ENCODE measurements at places on chromosomes 1 and 21.

DNA sequence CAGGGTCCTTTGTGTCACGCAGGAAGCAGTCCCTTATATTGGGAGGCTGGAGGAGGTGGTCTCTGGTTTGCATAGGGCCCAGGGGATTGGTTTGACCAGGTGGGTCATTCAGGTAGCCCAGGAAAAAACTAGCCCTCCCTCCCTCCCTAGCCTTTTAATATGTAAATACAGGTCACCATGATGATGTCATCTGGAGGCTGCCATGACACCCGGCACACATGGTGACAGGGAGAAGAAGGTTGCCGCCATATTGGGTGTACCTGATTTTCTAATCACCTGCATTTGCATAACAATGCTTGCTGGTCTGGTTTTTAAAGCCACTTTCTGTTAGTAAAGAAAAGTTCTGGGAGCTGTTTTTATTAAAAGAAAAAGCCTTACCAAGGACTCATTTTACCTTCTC lies 791.0 kb upstream of the ADGRL4 start:
- DNase-seq, result no peak

- DNase-seq, result no peak
These were observed 151.6 kb downstream of the TOMM20 start for GRCh38 chr1:234976861-234977680.

DNA sequence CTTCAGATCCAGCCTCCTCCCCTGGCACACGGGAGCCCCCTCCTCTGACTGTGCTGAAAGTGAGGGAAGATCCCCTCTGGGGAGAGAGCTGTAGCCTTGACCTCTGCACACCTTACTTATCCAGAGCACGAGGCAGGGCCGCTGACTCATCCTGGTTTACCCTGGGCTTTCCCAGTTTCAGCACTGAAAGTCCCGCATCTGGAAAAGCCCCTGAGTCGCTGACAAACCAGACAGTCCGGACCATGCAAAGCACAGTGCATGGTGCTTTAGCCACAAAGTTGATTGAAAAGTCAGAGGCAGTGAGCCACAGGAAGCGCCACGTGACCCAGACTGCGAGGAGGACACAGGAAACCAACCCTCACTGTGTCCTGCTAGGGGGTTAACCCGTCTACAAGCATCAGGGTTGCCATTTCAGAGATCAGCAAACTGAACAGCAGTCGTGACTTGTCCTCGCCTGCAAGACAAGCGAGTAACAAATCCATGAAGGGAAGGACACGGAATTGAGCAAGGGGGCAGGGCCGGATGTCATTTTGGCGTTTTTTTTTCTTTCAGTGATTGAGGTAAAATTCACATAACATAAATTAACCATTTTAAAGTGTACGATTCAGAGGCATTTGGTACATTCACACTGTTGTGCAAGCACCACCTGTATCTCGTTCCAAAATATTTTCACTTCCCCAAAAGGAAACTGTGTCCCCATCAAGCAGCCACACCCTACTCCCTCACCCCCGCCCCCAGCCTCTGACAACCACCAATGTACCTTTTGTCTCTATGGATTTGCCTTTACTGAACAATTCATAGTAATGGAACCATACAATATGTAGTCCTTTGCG lies 19.9 kb upstream of the IFNGR2 start:
- peak; percentile 70 for DNase-seq

DNA sequence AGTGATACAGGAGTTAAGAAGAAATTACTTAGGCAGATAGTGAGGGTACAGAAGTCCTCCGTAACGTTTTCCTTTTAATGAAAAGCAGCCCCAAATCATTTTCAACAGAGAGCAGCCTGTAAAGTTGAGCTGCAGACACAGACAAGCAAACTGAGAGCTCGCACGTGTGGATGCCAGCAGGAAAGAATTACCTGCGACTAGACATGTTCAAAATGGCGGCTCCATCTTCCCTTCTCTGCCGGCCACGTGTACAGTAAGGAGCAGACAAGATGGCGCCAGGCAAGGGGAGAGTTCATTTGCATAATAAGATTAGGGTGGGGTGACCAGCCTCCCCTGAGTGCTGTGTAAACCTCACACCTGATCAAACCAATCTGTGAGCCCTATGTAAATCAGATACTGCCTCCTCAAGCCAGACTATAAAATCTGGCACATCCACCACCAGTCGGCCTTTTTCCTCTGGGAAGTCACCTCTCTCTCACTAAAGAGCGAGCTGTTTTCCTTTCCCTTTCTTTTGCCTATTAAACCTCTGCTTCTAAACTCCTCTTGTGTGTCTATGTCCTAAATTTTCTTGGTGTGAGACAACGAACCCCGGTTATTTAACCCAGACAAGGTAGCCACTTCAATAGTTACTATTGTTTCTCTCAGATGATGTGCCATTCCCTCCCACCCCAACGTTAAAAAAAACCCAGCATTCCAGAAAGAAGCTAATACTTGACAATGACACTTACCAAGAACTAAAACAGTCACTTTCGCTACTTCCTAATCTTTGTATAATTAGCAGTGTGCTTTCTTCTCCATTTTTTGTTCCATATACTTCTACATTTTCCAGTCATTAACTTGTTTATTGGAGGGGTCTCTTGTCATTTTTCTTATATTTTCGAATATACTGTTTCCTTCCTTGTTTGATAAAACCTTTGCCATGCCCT lies 27.4 kb downstream of the DUSP10 start:
- no peak for DNase-seq

Measured in SJSA1 (cell line).